ENCODE measurements at places on chromosomes 1 and 21. TPM values are rescaled to one million over a fixed set of nuclear protein-coding genes. Genes with fewer than 3 reads are reported as not detected.

Gene IFI44L
- 0.56 TPM for total RNA-seq

DNA sequence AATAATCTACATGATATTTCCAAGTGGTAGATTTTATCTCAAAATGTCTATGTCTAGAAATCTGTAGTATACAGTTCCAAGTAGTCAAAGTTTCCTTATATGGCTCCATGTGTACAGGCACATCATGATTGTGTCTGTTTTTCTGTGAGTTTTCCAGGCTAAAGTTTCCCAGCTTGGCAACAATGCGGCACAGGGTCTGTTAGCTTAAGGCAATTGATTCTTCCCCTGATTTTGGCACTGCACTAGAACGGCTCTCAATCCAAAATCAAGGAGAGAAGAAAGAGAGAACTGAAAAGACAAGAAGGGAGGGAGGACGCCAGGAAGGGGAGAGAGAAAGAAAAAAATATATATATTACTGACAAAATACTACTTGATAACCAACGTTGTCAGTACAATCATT, 193.9 kb upstream of the SNX7 start:
- no peak overlapping the region for H3K4me3 ChIP-seq
- no peak overlapping the region for H3K27ac ChIP-seq
- DNase-seq, result no peak

Gene MPZ
- total RNA-seq, result not detected

DNA sequence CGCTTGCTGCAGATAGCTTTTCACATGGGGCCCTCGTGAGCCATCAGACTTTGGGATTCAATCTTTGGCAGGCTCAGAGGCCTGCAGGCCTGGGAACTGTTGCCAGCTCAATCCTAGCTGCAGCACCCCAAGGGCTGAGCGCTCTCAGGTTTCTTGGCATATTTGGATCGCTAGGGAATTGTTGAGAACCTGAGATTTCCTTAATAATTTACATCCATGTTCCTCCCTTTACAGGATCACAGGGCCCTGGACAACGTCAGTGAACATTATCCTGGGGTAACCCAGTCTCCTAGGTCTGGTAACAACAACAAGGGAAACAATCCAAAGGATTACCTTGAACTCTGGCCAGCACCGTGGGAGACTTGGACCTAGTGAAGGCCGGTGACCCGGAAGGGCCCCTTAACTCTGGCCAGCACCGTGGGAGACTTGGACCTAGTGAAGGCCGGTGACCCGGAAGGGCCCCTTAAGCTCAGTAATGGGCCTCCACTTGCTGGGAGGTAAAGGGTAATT, 49.3 kb upstream of the NEK2 start:
- H3K27me3 ChIP-seq, result no peaks in the 10 kb centered on the region
- no peaks in the 10 kb centered on the region for H3K36me3 ChIP-seq
- DNase-seq, result no peak
- no peak overlapping the region for H3K4me3 ChIP-seq
- no peaks in the 10 kb centered on the region for H3K4me1 ChIP-seq
- H3K27ac ChIP-seq, result no peak overlapping the region

- H3K4me3 ChIP-seq, result no peak overlapping the region
- no peak for DNase-seq
- no peaks in the 10 kb centered on the region for H3K27me3 ChIP-seq
- peaks cover 3% of the 10 kb centered on the region for H3K4me1 ChIP-seq
- no peak overlapping the region for H3K27ac ChIP-seq
Measured at GRCh38 chr21:43004926-43005325, 30.6 kb downstream of the PKNOX1 start.

DNA sequence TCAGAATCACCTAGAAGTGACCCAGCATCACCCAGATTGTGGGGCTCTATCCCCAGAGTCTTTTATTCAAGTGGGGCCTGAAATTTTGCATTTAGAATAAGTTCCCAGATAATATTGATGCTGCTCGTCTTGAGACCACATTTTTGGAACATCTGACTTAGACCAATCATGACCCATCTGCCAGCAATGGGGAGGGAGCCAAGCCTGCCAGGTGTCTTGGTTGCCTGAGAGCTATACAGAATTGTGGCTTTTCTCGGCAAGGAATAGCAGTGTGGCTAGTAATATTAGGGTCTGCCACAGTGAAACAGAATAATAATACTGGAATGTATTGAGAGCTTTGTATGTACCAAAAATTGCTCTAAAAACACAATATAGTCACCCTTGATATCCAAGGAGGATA, 31.1 kb upstream of the RGS8 start:
- no peaks in the 10 kb centered on the region for H3K4me1 ChIP-seq
- no peak overlapping the region for H3K4me3 ChIP-seq
- DNase-seq, result no peak
- no peak overlapping the region for H3K27ac ChIP-seq

DNA sequence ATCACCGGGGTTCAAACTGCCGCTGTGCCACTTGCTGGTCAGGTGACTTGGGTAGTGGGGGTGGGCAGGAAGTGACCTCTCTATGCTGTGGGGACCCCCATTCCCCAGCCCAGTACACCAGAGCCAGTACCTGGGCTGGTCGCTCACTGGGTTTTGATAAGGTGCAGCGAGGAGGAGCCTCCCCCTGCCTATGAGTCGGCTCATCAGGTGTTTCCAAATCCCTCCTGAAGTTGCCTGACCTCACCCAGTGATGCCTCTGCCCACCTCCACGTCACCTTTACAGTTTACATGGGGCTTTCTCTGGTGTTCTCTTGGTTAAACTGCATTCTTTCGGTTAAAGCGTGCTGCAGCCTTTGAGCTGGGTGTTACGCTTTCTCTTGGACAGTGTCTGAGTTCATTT, 58.2 kb downstream of the ARHGEF10L start:
- H3K27ac ChIP-seq, result no peak overlapping the region
- H3K27me3 ChIP-seq, result no peaks in the 10 kb centered on the region
- H3K36me3 ChIP-seq, result no peaks in the 10 kb centered on the region

GRCh38 chr1:48757363-48757762, 19.3 kb downstream of the BEND5 start:
- H3K27me3 ChIP-seq, result no peaks in the 10 kb centered on the region
- H3K27ac ChIP-seq, result no peak overlapping the region
- no peak overlapping the region for H3K4me3 ChIP-seq
- no peaks in the 10 kb centered on the region for H3K36me3 ChIP-seq
- H3K4me1 ChIP-seq, result no peaks in the 10 kb centered on the region

DNA sequence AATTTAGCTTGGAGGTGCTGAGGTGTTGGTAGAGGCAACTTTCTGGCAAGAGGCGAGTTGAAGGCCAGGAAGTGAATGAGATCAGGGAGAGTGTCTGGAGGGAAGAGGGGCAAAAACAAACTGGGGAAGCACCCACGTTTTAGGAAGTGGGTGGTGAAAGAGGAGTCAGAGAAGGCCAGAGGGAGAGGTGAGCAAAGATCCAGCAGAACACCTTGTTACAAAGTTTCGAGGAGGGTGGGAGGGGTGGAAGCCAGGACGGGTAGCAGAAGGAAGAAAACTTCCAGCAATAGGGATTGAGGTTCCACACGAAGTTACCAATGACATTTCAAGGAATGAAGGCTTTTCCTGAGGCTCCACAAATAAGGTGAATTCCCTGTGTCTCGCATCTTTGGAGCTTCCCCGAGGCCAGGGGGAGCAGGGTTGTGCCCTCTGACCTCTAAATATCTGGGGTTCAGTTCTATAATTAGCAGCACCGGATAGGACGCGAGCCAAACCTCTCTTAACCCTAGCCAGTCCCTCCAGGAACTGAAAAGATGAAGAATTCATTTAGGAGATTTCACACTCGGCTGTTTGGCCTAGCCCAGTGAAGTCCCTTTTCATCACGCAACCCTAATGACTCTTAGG, 578 bp upstream of the SESN2 start:
- H3K4me3 ChIP-seq, result no peak overlapping the region
- no peaks in the 10 kb centered on the region for H3K27me3 ChIP-seq
- no peak for DNase-seq
- peak overlapping the region; percentile 82 for H3K27ac ChIP-seq

- no peaks in the 10 kb centered on the region for H3K27me3 ChIP-seq
- H3K27ac ChIP-seq, result no peak overlapping the region
- H3K36me3 ChIP-seq, result no peaks in the 10 kb centered on the region
- H3K4me1 ChIP-seq, result peaks cover 9% of the 10 kb centered on the region
Measured at GRCh38 chr21:39048574-39048973, 134.7 kb downstream of the PSMG1 start.

GRCh38 chr1:210373628-210373877, 44.9 kb downstream of the HHAT start:
- peak overlapping the region; percentile 99 for H3K27ac ChIP-seq
- DNase-seq, result peak; percentile 56
- no peaks in the 10 kb centered on the region for H3K36me3 ChIP-seq
- H3K4me1 ChIP-seq, result peaks cover 17% of the 10 kb centered on the region

- no peaks in the 10 kb centered on the region for H3K27me3 ChIP-seq
- H3K4me1 ChIP-seq, result no peaks in the 10 kb centered on the region
- H3K4me3 ChIP-seq, result no peak overlapping the region
- H3K27ac ChIP-seq, result no peak overlapping the region
Measured at GRCh38 chr21:46256501-46256994, 28.0 kb upstream of the LSS start.

DNA sequence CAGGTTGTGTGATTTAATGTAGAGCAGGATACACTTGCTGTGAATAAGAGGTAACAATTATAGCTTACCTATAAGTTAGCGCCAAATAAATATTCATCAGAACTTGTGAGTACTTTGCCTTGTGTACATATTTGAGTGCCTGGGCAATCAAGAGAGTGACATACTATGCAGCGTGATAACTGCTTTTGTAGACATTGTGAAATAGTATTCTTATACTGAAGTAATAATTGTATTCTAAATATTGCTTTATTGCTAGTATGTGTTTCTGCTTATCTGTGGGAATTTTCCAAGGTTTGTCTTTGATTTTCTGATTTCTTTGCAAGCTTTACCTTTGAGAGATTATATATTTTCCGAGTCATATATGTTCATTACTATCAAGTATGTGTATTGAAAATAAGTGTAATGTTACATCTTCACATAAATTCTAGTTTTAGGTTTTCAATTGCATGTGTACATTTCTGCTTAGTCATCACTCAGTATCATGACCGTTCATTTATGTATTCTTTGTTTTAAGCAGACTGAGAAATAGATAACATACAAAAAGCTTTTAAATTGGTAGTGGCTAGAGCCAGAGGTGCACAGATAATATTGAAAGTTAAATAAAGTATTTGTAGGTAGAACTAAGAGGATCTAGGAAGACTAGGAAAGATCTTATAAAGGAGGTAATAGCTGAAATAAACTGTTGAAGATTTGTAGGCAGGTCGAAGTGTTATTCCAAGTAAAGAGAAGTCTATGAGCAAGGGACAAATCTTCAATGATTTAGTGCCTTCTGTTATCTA, 19.5 kb downstream of the USP25 start:
- H3K27me3 ChIP-seq, result no peaks in the 10 kb centered on the region
- no peak overlapping the region for H3K27ac ChIP-seq
- no peak for DNase-seq
- H3K4me3 ChIP-seq, result no peak overlapping the region
- H3K36me3 ChIP-seq, result no peaks in the 10 kb centered on the region
- H3K4me1 ChIP-seq, result peaks cover 9% of the 10 kb centered on the region

GRCh38 chr1:2548068-2548589, 8.0 kb upstream of the TNFRSF14 start:
- peak; percentile 76 for DNase-seq
- peaks cover 40% of the 10 kb centered on the region for H3K4me1 ChIP-seq
- H3K27ac ChIP-seq, result 0 out of 2 replicates have a peak overlapping the region, but pooled peaks have one; percentile 4

Gene SPATA45
- total RNA-seq, result not detected

DNA sequence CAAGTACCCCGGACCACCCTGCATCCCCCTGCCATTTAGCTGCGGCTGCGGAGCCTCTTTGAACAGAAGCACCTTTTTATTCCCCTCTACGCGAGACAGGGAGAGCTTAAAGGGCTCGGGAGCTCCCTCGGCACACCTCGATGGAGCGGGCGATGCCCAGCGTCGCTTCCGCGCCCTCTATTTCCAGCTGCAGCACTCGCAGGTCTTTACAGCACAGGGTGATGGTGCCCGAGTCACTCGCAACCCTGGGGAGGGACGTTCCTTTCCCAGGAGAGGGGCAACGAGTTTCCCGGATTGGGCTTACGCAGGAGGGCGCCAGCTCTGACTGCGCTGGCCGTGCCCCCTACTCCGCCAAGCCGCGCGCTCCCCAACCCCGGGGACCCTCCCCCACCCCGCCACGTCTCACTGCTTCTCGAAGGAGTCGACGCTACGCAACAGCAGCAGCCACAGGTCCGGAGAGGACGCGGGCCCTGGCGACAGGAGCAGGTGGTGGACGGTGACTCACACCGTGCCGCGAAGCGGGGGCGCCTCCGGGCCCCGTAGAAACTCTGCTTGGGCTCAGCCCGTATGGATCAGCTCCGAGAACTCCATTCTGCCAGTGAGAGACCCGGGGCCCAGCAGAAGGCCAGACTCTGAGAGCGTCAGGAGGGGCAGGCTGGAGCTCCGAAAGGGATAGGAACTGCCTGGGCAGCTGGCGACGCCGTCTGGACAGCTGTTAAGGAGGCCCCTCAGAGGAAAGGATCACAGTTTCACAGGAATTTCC, 5.8 kb upstream of the FAM167B start:
- H3K4me1 ChIP-seq, result peaks cover 40% of the 10 kb centered on the region
- H3K27me3 ChIP-seq, result no peaks in the 10 kb centered on the region
- H3K36me3 ChIP-seq, result no peaks in the 10 kb centered on the region

DNA sequence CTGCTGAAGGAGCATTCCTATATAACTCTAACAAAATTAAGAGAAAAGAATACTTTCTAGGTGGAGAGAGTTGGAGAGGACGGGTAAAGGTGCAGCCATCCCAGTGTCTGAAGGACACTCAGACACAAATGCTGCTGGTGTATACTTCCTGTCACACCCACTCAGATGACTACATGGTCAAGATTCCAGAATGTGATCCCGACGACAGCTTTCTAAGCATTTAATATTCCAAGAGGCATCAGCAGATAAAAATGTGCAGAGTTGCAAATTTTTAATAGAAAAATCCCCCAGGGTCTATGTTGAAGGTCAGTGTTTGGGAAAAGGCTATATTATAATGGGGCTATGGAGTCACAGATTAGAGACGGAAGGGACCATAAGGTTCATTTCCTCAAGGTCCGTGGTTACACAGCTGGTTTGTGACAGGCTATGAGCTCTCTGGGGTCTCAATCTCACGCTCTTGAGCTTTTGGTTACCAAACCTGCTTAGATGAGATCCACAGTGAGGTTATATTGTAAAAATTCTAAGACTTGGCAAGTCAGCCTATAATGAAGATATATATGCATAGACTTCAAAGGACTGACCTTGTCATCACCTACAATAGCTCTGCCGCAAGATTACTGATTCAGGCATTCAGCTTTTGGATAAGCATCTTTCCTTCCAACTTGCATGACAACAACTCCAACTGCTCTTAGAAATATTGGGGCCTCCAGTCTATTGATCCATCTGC, 35.1 kb downstream of the ZNF281 start:
- H3K27me3 ChIP-seq, result no peaks in the 10 kb centered on the region
- H3K4me1 ChIP-seq, result peaks cover 51% of the 10 kb centered on the region
- no peaks in the 10 kb centered on the region for H3K36me3 ChIP-seq
- H3K27ac ChIP-seq, result peak overlapping the region; percentile 53
- DNase-seq, result no peak
- H3K4me3 ChIP-seq, result no peak overlapping the region

Gene CYP4A11
- total RNA-seq, result not detected

DNA sequence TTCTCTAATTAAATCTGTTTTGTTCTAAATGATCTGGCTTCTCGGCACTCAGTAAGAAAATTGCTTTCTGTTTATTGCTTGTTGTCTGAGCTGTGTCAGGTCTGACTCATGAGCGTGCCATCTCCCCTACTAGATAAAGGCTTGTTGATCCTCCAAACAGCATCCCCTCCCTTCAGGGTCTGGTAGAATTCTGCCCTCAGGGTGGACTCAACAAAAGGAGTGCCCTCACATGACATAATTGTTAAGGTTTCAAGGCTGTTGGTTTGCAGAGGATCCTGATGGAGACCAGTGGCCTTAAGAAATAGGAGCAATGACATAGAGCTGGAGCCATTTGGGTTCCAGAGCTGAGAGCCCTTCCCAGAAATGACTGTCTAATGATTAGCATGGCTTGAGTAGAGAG, 36.0 kb upstream of the ATP2B4 start:
- peaks cover 56% of the 10 kb centered on the region for H3K4me1 ChIP-seq
- H3K36me3 ChIP-seq, result no peaks in the 10 kb centered on the region
- no peaks in the 10 kb centered on the region for H3K27me3 ChIP-seq
- peak; percentile 88 for DNase-seq

All from SJSA1 (cell line).